Prostate gland (tissue), 2 donors: ENCODE measurements at places on chromosomes 6 and 20. TPM values are rescaled to one million over a fixed set of nuclear protein-coding genes. Genes with fewer than 3 reads are reported as not detected.

Gene MMS22L
- 6.4 TPM for total RNA-seq

Gene LINC00237
- total RNA-seq = not detected

Gene GPANK1
- 28.1 TPM for total RNA-seq

GRCh38 chr6:11140056-11140455, 28.5 kb upstream of the ERVFRD-1 start:
- DNase-seq = no peak

DNA sequence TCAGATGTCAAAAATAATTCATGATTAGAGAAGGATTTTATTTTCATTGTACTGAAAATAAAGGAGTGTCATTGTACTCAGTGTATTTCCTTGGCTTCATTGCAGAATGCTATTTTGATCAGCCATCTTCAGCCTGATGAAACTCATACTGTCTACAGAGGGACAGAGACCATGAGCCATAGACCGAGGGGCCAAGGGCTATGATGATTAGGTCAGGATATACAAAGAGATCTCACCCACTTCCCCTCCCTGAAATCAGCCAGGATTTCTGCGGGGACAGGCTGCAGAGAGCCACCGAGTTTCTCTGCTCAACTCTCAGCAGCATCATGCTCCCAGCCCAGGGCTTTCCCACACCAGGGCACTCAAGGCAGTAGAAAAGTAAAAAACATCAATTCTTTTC, 47.0 kb downstream of the ALDH8A1 start:
- DNase-seq = no peak

Gene HSD17B8
- total RNA-seq = 21.9 TPM

GRCh38 chr6:33757113-33757512, 10.4 kb upstream of the IP6K3 start:
- DNase-seq = no peak

- no peak for DNase-seq
Observed at GRCh38 chr20:8943631-8944030, 125.3 kb upstream of the PLCB4 start.

Gene ZC2HC1B
- not detected for total RNA-seq

Gene TCF21
- 4.9 TPM for total RNA-seq

DNA sequence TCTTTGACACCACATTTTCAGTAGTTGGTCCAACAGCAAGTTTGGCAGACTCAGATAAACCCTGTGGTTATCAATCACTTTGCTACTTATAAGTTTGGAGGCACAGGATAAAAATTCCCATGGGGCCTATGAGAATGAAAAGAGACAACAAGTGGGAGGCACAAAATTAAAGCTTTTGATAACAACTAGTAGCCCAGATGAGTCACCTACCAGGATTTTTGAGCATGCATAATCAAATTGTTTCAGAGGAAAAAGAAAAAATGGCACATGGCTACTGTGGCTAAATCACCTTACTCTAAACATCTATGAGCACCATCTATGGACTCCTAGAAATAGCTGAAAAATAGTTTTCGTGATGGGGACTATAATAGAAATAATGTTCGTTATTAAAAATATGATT, 40.8 kb upstream of the BMP5 start:
- no peak for DNase-seq

GRCh38 chr20:3786665-3787323, at the start of gene CENPB:
TSS of gene CENPB (minus strand) at chr20:3786740. CDS start at chr20:3786483, 257 bp downstream.
- peak; percentile 86 for DNase-seq

Gene OVOL2
- total RNA-seq = 25.6 TPM

GRCh38 chr6:88865275-88865674, 98.1 kb downstream of the RNGTT start:
- DNase-seq = no peak

DNA sequence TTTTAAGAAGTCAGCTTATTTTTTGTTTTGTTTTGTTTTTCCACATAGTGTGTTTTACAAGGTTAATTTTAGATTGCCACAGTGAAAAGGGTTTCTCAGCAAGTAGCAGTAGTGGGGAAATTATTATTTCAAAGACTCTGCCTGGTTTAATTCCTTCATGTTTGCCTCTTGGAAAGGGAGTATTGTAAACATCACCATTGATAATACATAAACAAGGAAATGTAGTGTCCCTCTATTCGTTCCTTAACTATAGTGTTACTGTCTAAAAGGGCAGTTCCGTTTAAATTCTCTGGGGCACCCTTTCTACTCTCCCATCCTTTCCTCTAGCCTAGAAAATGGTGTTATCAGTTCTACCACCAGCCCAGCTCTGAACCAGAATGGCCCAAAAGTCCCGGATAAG, 391.0 kb upstream of the SOX4 start:
- DNase-seq = no peak

DNA sequence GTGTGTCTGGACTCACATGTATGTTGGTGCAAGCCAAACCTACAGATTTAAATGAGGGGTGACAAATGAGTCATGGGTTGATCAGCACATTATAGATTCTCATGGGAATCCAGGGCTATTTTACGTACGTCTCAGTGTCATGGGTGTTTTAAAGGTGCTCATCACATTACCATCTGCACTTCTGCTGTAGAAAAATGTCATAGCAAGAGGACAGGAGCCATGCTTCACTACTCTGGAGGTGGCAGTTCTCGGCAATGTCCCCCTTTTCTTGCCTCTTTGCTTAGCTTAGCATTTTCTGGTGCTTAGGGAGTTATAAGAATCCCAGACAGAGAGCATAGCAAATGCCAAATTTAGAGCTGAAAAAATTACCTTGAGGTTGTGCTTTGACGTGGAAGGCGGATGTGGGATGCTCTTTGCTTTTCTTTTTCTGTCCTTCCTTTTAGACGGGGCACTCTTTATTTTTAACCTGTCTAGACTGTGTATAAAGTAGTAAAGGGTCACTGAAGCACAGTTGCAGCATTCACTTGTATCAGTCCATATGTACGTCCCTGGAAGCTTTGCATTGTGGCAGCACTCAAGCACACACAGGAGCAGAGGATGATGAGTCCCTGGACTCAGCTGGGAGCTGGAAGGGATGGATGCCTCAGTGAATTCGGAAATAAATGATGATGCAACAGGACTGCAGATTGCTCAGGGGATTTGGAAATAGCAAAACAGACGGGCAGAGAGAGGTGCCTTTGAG, 139.7 kb downstream of the SYNDIG1 start:
- no peak for DNase-seq

GRCh38 chr6:110566346-110567125, 90.1 kb upstream of the SLC22A16 start:
- no peak for DNase-seq

Gene TUBB2B
- 3.9 TPM for total RNA-seq

Gene MCHR2
- total RNA-seq = not detected

DNA sequence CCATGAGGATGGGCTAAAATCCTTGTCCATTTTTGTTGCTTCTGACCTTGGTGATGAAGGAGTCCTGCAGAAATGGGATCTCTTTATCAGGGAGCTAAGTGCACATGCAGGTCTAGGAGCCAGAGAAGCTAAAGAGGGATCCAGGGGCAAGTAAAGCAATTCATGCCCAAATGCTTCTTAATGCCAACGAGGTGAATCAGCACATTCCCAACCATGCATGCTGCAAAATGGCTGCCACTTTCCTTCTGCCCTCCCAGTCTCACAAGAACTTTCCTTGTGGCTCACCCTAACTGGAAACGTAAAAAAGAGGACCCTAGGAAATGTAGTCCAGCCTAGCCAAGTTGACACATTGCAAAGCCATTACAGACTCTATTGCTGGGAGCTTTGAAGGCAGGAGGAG, 298.4 kb downstream of the MAFB start:
- DNase-seq = no peak

GRCh38 chr6:42032366-42032765, 18.0 kb upstream of the TAF8 start:
- DNase-seq = no peak

- no peak for DNase-seq
Observed at GRCh38 chr6:79438030-79438429, 99.2 kb downstream of the LCA5 start.

- DNase-seq = no peak
Observed at GRCh38 chr20:62995898-62996595, 10.7 kb downstream of the BHLHE23 start.

- no peak for DNase-seq
Observed at GRCh38 chr20:40464731-40465208, 224.3 kb downstream of the MAFB start.

- no peak for DNase-seq
Observed at GRCh38 chr6:34457382-34457741, 8.5 kb upstream of the PACSIN1 start.

Gene ARMH2
- total RNA-seq = not detected

GRCh38 chr6:15036690-15037245, 209.1 kb upstream of the JARID2 start:
- no peak for DNase-seq

DNA sequence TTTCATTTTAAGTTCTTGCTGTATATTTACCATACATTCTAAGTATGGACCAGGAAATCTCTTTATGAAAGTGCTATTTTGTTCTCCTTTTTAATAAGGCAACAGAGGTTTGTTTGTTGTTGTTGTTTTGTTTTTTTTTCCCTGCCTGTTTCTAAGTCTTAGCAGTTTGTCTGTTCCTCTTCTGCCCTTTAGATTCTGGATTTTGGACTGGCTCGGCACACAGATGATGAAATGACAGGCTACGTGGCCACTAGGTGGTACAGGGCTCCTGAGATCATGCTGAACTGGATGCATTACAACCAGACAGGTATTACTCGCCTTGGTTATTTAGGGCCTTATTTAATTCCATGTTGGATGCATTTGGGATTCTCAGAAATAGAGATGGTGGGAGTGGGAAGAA, 48.0 kb downstream of the MAPK14 start:
- DNase-seq = no peak

GRCh38 chr6:89302195-89302770, 12.8 kb downstream of the GABRR2 start:
- no peak for DNase-seq

Gene IFT52
- 25.4 TPM for total RNA-seq

Gene HLA-DOB
- total RNA-seq = 0.41 TPM

Gene WFDC5
- 1.0 TPM for total RNA-seq

DNA sequence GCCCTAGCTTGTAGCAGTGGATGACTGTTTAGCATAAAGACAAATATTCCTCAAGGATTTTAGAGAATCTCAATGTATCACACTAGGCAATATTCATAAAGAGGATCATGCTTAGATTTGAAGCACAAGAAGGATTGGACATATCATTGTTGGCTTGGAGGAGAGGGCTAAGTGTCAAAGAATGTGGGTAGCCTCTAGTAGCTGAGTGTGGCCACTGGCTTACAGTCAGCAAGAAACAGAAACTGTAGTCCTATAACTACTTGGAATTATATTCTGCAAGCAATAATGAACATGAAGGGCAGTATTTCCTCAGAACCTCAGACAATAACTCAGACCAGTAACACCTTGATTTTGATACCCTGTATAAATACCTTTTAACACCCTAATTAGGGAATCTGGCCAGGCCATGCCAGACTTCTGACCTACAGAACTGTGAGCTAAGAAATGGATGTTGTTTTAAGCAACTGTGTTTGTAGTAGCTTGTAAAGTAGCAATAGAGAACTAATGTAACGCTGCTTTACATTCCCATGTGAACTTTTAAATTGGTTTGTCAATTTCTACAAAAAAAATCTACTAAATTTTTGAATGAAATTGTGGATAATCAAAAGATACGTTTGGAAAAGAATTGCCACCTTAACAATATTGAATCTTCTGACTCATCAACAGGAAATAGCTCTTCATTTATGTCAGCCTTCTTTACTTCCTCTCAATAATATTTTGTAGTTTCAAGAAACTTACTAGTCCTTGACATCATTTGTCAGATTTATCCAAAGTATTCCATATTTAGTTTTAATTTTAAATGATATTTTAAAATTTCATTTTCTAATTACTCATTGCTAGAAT, 65.2 kb upstream of the RSPO3 start:
- no peak for DNase-seq

Gene NNAT
- total RNA-seq = 0.41 TPM
